ENCODE measurements at places on chromosomes 5 and 9.

DNA sequence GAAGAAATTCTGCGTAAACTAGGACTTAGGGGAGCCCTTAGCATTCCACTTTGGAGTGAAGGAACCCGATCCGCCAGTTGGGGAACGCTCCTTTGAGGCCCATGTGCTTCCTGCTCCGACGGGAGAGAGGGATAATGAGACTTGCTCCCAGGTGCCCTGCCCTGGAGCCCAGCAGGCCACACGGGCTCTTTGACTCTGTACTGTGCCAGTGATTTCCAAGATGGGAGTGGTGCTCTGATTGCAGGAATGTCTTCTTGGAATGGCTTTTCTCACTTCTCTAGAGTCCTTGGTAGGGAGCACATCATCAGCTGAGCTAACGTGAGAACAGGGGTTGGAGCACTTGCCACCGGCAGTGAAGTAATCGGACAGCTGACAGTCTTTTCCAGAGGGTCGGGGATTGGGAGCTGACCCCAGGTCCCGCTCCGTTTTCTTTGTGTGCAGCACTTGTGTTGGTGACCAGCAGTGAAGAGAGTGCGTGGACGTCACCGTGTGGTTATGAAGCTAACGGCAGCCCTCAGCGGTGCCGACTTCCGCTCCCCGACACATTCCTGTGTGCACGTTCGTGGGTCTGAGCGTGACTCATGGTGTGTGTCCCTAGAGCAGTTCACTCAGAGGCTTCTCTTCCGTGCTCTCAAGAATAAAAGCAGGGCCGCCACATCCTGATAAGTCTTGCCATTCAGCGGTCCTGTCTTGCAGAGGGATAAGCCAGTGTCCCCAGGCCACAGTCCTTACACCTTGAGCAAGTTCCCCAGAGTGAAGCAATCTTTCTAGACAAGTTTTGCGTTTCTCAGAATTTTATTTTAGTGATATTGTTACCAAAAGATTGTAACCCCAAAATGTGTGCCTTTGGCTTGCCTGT is 25.6 kb downstream of the ABL1 start:
- DNase-seq: no peak

- no peak for DNase-seq
Measured at GRCh38 chr9:97059626-97060025, 20.7 kb upstream of the CTSV start.

DNA sequence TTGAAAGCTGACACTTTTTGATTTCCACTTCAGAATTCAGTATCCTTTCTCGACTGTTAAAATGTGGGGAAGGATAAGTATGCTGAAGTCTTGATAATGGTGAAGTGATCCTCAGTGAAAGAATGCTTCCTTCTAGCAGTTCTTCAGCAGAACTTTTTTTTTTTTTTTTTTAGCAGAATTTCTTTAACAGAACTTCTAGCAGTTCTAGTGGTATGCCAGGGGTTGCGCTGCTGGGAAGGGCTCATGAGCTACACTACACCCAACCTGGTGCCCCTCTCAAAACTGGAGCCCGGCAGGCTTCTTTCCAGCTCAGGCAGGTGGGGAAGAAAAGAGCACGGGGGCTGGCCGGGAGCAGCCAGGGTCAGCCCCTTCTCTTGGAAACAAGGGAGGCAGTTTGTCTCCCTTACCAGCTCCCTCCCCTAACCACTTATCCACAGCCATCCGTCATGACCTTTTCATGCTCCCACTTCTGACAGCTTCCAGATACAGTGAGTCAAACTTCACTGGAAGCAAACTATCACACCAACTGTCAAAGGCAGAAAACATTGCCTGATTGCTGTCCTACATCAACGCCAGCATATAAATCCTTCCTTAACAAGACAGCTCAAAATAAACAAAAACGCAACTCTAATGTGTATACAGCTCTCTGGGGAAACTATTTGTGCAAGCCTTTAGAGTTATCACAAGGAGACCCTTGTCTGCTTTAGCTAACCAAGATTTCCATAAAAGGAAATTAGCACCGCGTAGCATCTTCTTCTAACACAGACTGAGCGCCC is 211.5 kb downstream of the GAPVD1 start:
- DNase-seq: no peak

DNA sequence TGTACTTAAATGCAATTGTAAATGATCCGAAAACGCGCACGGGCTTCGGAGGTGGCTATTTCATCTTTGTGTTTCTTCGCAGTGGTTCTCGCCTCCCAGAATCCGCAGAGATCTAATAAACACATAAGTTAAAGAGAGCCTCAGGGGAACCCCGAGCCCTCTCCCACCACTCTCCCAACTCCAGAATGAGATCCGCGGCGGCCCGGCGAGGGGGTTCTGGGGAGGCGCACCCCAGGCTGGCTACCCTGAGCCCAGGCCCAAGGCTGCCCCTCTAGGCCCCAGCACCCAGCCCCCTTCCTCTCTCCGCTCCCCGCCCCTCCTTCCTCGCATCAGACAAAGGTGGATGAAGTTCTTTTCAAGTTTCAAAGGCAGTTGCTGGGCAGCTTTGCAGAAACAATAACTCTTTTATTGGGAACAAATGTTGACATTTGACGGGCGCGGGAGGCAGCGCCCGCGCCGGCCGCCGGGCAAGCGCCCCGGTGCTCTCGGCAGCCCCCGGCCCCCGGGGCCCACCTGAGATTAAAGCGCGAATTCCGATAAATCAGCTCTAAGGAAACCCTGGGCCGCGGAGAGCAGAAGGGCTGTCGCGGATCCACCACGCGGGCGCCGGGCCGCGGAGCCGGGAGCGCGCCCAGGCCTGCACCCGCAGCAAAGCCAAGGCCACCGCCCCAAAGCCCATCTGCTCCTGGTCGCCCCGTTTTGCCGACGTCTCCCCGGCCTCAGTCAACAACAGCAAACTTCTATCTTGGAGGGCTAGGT is 8.4 kb downstream of the IRX2 start:
- no peak for DNase-seq

DNA sequence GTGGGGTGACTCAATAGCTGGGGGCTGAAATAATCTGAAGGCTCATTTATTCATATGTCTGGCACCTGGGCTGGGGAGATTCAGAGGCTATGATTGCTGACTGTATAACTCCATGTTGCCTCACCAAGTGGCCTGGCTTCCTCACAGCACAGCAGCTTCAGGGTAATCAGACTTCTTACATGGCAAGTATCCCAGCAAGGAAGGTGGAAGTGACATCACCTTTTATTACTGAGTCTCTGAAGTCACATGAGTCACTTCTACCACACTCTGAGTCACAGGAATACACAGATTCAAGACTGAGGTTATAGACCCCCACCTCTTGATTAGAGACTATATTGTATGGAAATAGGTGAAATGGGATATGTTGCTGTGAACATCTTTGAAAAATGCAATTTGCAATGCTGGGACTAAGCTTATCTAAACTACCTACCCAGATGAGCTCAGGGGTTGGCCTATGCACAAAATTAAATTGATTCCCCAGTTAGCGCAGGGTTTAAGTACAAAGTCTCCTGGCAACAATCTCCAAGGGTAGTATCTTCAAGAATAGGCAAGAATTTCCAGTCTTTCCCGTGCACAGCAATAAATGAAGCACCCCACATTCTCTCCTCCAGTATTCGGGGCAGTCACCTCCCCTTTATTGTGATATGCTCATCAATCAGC is 553.1 kb downstream of the LRRC70 start:
- no peak for DNase-seq

GRCh38 chr5:173025651-173026050 is 30.5 kb upstream of the CREBRF start:
- DNase-seq: no peak

Data from left renal cortex interstitium (tissue), 4 donors.